ENCODE measurements at places on chromosomes 5 and 9.

DNA sequence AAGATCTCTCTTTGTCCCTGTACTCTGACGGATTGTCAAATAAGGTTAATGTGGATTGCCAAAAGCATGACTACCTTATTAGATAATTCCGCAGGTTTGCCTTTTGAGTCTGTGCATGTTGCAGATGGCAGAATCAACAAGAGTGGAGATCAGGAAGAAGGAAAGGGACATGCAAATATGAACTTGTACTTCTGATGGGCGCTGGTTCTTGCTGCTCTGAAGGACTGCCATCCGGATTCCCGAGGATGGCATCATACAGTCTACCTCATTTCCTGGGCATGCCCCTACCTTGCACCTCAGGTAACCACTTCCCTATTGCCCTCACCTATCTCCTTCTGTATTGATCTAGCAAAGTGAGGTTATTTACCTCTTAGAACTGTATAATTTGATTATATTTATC is 504.2 kb downstream of the ACTL7B start:
- DNase-seq: no peak

GRCh38 chr5:154010660-154011059 is 28.1 kb downstream of the FAM114A2 start:
- DNase-seq: no peak

GRCh38 chr9:117516676-117517632 is 102.1 kb upstream of the ASTN2 start:
- DNase-seq: no peak

GRCh38 chr9:87662808-87663528 is 63.0 kb upstream of the CTSL start:
- peak; percentile 72 for DNase-seq

DNA sequence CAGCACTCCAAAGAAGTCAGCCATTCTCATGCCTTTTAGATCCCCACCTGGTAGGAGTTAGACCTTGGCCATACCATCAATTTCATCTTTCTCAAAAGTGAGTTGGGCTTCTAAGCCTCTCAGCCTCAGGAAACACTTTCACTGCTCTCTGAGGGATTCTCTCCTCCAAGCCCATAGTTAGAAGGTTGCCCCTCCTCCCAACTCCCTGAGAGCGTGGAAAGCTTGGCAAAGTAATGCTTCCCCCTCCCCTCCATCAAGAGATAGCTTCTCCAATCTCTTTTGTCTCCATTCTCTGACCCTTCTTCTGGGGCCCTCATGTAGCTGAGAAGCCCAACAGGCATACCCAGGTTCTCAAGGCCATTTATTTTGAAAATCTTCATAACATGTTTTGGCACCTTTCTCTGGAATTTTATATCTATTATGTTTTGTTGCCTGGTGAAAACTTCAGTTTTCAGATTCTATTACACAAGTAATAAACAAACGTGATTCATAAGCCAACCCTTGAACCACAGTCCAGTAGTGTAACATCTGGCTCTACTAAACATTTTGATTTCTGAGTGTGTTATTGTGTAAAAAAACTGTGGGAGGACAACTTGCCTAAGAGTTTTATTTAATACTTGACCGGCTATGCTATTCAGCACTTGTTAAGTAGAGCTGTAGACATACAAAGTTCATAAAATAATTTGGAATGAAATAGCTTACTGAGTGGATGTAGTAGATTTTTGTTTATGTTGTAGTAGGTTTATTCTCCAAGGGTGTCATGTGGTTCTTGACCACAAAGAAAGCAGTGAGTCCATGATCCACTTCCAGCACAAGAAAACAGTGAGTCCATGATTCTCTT is 17.1 kb downstream of the LVRN start:
- DNase-seq: peak; percentile 15

DNA sequence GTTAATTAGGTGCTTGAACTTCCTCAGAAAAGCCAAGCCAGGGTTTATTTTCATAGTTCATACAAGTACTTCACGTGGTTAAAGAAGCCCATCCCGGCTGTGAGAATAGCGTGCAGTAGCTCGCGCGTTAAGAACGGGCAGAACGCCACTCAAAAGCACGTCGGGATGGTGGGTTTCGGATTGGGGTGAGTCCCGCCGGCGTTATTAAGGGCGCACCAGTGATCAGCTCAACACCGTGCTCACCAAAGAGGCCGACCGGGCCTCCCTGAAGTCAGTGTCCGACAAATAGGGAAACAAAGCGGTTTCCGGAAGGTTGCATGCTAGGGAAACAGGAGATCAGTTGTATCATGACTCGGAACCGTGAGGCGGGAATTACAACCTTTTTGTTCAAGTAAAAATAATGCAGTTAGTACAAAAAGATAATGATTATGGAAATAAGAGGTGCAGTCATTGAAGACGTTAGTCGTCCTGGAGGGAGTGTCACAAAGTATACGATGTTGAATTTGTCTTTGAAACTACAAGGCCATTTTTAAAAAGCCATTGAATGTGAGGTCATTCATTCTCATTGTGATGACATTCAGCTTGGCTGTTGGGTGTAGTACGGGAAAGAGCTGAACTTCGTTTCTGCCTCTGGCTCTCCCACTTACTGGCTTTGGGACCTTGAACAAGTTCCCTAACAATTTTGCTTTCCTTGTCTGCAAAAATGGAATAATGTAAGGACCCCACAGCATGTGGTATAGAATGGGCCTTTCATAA is 992 bp downstream of the SETD9 start:
- peak; percentile 36 for DNase-seq

GRCh38 chr5:29853711-29854220 is 1339.7 kb upstream of the CDH6 start:
- no peak for DNase-seq

- DNase-seq: no peak
Measured at GRCh38 chr5:34735491-34736426, 79.6 kb downstream of the RAI14 start.

- DNase-seq: no peak
Measured at GRCh38 chr5:145925803-145926202, 10.6 kb upstream of the SH3RF2 start.

- no peak for DNase-seq
Measured at GRCh38 chr5:174610968-174611367, 113.4 kb upstream of the MSX2 start.

DNA sequence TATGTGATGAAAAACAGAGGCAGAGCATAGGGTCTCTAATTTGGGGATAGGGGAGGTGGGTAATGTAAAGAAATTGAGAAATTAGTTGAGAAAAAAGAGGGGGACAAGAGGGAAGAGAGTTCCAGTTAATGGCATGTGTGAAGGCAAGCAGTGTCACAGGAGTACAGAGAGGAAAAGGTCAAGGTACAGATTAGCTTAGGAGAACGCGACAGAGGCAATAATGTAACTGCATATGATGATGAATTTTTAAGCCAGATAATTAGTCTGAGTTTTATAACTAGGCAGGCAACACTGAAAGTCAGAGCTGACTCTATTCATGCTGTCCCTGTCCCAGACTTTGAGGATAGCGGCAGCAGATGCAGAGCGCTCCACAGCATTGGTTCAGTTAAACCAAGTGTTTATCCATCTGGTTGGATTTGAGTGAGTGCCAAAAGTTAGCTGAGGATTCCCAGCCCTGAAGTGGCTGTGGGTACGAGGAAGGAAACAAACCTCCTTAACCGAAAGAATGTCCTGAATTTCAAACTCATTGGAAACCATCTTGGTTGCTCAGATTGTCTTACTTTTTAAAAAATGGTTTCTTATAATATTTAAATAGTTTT is 315.2 kb downstream of the ARHGAP26 start:
- DNase-seq: no peak

DNA sequence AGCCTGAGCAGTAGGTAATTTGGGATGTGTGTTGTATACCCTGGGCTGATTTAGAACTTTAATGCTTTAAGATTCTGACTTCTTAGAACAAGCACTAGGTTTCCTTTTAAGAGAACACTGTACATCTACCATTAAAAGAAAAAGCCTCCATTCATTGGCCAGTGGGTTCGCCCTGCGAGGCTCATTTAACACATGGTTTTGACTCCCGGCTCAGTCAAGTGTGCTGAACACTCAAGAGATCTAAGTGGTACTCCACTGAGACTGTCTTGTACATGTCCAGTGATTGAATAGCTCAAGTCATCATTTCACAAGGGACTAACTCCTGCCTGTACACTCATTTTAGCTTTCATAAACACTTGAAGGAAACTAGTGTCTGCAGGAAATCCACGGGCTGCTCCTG is 3.9 kb downstream of the FUBP3 start:
- no peak for DNase-seq

GRCh38 chr5:644509-644908 is 32.4 kb downstream of the CEP72 start:
- no peak for DNase-seq

GRCh38 chr5:140570488-140570887 is 5.9 kb downstream of the SLC35A4 start:
- DNase-seq: no peak

DNA sequence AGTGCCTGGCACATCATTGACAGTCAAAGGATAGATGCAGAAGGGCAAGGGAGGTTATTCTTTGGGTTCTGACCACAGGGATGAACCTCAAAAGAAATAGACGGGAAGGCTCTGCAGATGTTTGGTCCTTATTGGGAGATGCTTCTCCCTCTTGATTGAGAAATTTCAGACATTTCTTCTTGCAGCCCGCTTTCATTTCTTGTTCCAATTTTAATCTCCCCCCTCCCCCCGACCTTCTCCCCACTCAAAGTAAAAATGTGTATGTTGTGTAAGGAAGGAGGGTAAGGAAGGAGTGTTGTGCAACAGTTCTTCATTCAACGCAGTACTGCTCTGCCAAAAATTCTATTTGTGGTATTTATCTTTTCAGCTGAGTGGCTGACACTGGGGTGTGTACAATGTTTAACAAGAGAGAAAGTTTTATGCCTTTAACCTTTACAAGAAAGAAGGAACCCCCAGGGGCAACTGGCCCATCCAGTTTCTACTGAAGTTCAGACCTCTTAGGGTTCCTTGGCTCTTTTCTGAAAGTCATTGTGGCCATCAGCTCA is 46.3 kb upstream of the TNFSF15 start:
- DNase-seq: no peak

DNA sequence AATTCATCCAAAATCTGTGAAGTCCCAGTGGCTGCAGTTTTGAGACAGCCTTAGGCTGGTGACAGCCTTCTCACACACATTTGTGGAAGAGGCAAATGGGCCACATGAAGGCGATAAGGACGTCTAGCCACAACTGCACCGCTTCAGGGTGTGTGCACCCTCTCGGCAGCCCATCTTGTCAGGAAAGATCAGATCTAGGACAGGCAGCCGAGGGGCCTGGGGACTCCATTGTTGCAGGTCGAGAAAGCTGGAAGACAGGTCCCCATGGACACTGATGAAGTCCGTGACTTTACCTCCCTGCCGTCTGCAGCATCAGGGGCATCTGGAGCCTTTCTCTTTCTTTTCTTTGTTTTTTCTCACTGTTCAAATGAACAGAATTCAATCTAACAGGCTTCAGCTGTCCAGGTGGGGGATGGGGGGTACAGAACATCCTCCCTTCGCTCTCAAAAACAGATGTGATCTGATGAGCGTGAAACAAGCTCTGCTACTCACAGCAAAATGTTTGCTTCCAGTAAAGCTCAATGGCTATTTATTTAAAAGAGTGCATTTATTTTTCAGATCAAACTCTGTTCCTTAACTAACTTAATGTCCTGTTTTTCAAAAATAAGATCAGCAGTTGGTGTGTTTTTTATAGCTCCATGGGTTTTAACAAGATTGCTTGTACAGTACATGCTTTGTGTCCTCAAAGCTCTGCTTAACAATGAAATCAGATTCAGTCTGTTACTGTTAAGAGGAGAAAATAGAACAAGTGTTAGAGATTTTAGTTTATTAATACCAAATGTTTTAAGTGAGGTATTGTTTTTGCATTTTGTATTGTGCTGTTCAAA is 111.8 kb upstream of the OTULINL start:
- DNase-seq: no peak

GRCh38 chr9:134964271-134965055 is 46.8 kb upstream of the FCN1 start:
- DNase-seq: no peak

DNA sequence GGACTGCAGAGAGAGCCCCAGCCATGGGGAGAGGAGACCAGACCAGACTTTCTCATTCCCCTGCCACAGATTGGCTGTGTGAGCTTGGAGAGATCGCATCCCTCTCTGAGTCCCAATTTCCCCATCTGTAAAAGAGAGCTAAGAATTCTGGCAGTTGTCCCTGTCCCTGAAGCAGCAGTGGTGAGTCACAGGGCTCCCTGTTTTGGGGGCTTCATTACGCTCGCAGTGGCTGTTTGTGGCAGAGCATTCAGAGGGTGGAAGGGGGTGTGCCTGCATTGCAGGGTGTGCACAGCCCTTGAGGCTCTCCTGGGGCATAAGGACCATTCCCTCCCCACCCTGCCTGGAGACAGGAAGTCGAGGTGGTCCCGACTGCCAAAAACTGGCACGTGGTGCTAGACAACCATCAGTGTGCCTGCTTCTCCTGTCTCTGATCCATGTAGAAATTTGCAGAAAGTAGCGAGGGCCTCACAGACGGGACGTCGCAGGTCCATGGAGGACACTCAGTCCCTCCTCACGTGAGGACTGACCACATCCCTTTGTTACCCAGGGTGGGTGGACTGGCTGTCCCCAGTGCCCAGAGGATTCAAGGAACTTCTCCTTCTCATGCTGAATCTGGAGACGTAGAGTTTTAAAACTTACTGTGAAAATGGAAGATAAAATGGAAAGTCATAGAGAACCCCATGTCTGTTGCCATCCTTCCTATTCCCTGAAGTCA is 35.3 kb downstream of the HRH2 start:
- DNase-seq: no peak

GRCh38 chr9:36729906-36730305 is 157.2 kb downstream of the MELK start:
- DNase-seq: no peak

GRCh38 chr5:1824903-1825841 is 24.0 kb downstream of the NDUFS6 start:
- DNase-seq: no peak

DNA sequence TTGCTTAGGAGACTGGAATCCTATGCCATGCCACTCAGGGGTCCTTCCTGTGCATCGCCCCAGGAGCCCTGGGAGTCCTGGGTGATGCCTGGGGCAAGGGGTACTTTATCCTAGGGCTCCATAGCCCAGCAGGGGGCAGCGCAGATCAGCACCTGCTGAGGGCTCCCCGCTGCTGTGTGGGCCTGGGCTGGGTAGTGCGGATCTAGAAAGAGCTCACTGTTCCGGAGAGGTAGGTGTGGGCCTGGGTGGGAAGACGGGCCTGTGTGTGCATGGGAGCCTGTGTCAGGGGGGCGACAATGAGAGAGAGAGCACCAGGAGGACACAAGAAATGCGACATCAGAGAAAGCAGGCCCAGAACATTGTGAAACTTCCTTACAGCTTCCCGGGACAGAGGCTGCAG is 11.4 kb upstream of the DAB2IP start:
- no peak for DNase-seq

- no peak for DNase-seq
Measured at GRCh38 chr9:130665431-130666392, 1.3 kb downstream of the PRDM12 start.

DNA sequence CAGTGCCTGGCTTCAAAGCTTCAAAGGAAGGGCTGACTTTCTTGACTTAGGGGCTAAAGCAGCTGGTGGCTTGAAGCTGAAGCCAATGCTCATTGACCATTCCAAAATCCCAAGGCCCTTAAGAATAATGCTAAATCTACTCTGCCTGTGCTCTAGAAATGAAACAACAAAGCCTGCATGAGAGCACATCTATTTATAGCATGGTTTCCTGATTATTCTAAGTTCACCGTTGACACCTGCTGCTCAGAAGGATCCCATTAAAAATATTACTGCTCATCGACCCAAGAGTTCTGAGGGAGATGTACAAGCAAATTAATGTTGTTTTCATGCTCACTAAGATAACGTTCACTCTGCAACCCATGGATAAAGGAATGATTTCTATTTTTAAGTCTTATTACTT is 6.7 kb downstream of the TMEM174 start:
- no peak for DNase-seq

All from non-pigmented ciliary epithelial cell (primary cell).